Stimulated activated CD8-positive, alpha-beta memory T cell treated with anti-CD3 and anti-CD28 coated beads, Interleukin-7, amount 100 ng/mL, for 1 hour (primary cell): ENCODE measurements at places on chromosomes 2 and 18.

DNA sequence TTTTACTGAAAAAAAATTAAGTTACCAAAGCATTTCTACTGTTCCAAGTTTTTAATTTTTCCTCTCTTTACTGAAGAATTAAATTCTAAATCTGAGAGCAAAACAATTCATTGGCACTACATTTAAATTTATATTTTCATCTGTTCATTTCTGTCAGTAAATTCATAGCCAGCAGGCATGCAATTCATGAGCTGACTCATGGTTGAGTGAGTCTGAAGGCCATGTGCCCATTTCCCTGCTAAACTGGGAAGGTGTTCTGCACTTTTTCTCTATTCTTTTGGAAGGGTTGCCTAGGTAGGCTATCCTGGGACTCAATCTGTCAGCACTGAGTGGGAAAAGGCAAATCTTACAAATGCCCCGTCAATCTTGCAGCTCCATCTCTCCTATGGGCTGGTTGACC lies 88.7 kb downstream of the KLHL14 start:
- DNase-seq, result no peak

GRCh38 chr2:120733238-120733932 lies 2.3 kb upstream of the GLI2 start:
- no peak for DNase-seq

- DNase-seq, result no peak
These were observed 43.4 kb downstream of the FEZ2 start for GRCh38 chr2:36554531-36554930.

GRCh38 chr2:200380091-200380561 lies 73.6 kb downstream of the SPATS2L start:
- no peak for DNase-seq

- DNase-seq, result no peak
These were observed 352.0 kb downstream of the RNF144A start for GRCh38 chr2:7269106-7269643.

DNA sequence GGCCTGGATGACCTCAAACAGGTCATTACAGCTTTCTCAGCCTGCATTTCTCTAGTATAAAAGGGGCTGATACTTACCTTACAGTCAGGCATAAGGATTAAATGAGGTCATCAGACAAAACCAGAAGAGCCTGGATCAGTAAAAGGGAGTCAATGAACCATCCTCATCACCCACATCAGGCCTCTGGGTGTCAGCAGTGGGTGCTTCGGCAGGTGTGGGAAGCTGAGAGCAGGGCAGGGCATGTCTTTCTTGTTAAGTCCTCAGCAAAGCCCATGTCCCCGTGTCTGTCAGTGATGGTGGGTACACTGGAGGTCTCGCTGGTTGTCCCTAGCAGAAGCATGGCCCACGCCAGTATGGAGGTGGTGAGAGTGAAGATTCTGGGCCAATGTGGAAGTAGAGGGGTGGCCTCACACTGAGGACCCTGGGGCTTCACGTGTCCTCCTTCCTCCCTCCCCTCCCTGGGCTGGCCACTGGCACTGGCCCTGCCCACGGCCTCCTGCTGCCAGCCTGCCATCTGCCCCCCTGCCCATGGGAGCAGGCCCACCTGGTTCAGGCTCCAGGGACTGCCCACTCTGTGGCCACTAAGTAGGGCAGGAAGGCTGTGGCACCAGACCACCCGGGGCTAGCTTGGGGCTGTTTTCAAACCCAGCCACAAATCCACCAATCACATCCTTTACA lies 4.4 kb downstream of the ADRA2B start:
- no peak for DNase-seq

DNA sequence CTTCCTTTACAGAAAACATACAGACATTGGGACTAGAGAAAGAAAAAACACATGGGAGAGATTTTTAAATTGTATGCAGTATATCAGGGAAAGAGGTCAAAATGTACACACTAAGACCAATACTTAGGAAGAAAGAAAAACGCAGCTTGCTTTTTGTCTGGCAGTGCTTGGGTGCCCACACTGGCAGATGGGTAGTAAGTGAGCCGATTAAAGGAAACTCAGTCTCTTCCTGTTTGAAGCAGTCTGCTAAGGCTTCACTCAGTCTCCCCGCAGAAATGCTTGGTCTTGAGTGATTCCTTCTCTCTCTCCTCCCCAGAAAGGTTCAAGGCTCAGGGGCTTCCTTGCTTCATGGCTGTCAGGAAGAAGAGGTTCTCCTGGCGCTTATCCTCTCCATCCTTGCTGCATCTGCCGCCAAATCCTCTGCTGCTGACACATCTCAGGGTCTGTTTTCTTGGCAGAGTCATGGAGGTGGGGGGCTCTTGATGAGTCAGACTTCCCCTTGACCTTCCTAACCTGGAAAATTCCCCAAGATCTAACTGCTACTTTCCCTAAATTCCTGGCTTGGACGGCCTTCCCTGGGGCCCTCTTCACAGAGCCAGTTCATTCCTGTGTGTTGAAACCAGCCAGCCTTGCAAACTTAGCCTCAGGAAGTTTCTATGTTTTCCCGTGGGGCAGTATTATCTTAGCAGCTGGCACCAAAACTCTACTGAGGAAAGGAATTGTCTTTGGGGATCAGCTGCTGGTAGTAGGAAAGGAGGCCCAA lies 10.5 kb upstream of the TMSB10 start:
- no peak for DNase-seq

GRCh38 chr2:8378016-8378810 lies 303.6 kb upstream of the ID2 start:
- DNase-seq, result no peak

DNA sequence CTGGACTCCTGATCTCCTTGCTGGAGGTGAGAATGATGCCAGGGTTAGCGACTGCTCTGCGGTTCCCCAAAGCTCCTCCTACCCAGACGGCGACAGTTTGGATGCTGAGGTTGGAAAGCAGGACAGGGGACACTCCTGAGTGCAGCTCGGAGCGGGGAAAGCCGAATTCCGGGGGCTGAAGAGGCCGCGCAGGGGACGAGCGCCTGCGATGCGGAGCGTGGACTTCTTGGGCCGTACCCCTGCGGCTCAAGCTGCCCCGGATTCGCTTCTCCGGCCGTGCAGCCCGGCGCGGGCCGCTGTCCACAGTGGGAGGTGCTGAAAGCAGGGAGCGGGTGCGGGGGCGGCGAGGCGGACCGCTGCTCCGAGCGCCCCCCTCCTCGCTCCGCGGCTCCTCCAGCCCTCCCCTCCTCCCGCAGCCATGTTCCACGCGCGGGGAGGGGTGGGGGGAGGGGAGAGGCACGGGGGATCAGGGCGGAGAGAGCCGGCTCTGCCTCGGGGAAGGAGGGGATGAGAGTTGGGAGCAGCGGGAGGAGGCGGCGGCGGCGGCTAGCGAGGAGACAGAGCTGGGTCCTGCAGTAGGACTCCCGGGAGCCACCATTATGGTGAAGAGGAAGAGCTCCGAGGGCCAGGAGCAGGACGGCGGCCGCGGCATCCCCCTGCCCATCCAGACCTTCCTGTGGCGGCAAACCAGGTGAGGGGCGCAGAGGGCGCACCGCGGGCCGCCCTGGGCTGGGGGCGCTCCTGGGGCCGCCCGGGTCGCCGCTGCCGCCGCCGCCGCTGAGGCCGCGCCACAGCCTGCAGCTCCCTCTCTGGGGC lies at the start of gene UNC80:
TSS of gene UNC80 (plus strand) at position 359 of the 816 bp plus-strand sequence. CDS start at position 600, 241 bp downstream.
- no peak for DNase-seq

DNA sequence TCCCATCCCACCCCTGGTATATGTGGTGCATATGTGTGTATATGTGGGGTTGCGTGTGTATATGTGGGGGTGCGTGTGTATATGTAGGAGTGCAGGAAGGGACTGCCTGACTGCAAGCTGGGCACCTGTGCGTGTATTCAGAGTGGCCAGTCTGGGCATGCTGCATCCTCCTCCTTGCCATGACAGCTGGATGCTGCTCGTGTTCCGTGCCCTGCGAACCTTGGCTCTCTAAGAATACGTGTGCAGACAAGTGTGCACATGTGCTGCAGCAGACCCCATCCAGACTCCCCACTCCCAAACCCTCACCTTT lies 222.1 kb downstream of the CELF4 start:
- DNase-seq, result no peak

DNA sequence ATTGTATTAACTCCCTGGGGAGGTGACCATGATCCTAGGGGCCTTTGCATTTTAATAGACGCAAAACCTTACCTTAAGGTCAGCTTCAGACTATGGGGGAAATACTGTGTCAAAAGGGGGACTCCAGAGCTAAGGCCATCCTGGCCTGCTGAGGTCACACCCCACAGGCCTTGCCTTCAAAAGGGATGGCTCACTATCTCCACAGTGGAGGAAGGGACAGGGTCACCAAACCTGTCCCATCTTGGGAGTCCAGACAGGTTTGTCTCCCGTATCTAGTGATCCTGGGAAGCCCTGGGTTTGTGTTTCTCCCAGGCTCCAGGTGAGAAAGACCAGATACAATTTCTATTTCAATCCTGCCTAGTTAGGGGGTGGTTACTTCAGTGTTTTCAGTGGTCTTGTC lies 24.9 kb downstream of the CAPN14 start:
- no peak for DNase-seq

DNA sequence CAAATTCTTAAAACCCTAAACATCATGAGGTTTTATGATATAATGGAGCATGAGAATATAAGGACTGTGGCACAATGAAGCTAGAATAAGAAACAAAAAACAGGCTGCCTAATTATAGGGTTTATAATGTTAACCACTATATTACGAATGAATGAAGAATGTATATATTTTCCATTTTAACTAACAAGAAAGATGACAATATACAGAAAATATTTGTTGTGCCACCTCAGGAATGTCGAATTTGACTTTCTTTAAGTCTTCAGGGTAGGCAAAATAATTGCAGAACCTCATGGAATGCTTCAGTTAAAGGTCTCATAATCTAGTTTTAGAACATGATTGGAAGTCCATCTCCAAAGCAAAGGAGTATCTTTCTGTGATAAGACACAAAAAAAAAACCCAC lies 282.9 kb upstream of the SLC8A1 start:
- no peak for DNase-seq

DNA sequence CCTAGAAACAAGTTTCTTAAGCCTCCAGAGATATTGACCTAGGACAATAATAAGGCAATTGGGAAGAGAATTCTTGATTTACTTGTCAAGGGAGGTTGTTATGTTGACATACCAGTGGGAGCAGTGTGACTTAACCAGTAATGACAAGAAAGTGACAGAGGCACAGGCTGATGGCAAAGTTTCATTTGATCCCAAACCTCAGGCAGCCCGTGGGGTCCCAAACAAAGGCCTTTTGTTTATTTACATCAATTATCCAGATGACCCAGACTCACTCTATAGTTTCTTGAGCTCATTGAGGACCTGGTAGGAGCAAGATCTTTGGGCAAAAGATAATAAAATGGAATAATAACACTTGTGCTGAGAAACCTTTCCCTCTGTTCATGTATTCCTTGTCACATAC lies 336.8 kb downstream of the ARL6IP6 start:
- DNase-seq, result no peak

- DNase-seq, result no peak
These were observed 24.7 kb downstream of the ATAD2B start for GRCh38 chr2:23901966-23902846.

- no peak for DNase-seq
These were observed 30.0 kb downstream of the PMAIP1 start for GRCh38 chr18:59929621-59930295.

DNA sequence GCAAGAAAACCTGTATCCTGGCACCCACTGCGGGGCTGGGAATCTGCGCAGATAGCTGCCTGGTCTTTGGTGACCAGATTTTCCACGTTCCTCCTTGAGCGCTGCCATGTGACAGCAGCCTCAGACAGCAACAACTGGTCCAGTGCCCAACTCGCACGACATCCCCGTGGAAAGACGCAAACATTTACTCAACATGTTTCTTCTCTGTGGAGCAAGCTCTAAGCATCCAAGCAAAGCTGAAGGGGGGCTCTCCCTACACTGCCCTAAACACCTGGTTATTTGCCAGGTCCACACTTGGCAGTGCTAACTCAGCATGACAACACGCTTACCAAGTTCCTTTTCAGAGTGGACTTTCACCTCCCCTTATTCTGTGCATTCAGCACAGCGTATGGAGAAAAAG lies 11.3 kb downstream of the ZNF516 start:
- no peak for DNase-seq

GRCh38 chr2:195995499-195995898 lies 73.1 kb downstream of the DNAH7 start:
- DNase-seq, result no peak

- DNase-seq, result no peak
These were observed 64.7 kb downstream of the AGAP1 start for GRCh38 chr2:235558572-235558971.

- DNase-seq, result no peak
These were observed 204.5 kb downstream of the ARL4C start for GRCh38 chr2:234292205-234292961.

DNA sequence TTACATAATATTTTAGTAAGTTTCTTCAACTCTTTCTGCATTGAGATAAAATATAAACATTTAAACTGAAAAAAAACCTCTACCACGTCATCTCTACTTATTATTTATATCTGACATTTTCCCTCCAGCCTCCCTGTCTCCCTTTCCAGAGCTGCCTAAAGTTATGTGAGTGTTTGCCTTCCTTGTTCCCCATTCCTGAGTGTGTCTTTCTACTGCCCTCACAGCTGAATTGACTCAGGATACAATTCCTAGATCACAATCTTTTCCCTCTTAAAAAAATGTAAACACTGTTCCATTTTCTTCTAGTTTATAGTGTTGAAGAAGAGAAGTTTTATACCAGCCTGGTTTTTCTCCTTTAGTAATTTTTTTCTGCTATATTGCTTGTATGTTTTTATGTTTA lies 5.3 kb downstream of the TRPM8 start:
- DNase-seq, result no peak

DNA sequence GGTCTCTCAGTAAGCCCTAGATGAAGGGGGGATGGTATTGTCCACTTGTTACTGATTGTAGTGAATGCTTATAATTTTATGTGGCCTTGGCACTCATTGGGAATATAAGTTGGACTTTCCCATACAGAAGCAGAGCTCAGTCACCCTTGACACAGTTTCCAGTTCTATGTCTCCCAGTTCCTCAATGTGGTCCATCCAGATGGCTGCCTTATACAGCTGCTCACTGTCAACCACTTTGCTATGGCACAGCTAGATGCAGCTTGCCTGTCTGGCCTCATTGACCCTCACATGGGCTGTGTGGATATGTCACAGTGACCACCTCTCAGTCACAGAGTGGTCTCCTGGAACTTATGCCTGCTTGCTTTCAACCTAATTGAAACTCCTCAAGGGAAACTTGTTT lies 21.7 kb downstream of the SLC39A6 start:
- DNase-seq, result no peak

GRCh38 chr2:210623506-210623905 lies 67.1 kb downstream of the CPS1 start:
- no peak for DNase-seq

DNA sequence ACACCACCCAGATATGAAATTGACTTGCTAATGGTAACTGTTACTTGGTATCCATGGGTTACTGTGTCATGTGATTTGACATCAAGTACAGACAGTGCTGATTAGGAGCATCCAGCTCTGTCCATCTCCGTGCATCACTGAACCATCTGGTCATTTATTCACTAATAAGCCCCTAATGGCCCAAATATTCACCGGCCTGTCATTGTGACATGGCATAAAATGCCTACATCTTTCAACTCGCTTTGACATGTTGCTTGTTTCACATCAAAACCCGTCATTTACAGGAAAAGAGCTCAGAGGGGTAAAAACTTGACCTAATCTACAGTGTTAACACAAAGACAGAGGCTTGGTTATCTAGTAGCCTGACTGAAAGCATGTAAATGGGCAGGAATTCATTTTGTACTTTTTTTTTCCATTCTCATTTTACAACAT lies 308.9 kb upstream of the ATP5MC3 start:
- DNase-seq, result no peak
